ENCODE measurements at places on chromosomes 11 and 22.

GRCh38 chr11:117794135-117794534, 2.9 kb downstream of the DSCAML1 start:
- no peak for DNase-seq

DNA sequence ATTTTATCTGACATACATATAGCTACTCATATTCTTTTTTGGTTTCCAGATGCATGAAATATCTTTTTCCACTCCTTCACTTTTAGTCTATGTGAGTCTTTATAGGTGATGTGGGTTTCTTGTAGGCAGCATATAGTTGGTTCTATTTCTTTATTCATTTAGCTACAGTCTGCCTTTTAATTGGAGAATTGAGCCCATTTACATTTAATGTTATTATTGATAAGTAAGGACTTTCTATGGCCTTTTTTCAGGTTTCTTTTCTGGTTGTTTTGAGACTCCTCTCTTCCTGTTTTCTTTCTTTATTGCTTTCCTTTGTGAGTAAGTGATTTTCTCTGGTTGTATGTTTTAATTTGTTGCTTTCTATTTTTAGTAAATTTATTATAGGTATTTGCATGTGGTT, 27.2 kb downstream of the CNTF start:
- no peak for DNase-seq

DNA sequence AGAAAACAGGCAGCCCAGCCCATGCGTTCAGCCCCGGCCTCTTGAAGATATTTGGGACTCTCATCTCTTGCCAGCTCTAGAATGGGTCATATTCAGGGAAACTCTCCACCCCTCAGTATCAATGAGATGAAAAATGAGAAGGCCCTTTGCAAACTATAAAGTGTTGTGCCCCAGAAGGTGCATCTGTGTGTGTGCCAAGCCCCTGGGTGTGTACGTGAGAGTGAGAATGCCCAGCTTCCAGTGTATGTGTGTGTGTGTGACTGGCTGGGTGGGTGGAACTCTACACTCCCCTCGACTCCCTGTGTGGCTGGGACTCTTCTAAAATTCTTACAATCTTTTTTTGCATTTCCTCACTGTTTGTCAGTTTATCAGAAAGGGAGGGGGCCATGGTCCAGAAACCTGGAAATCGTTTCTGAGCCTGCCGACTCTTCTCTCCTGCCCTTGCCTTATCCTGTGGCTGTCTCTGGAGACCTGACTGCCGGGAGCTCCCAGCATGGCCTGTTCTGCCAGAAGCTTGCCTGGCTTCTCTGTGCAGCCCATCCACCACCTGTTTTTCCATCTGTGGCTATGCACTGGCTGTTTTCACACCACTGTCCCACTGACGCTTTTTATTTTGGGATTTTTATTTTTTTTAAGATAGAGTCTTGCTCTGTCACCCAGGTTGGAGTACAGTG, 1.2 kb downstream of the P2RY6 start:
- no peak for DNase-seq

- DNase-seq = no peak
Observed at GRCh38 chr11:109914038-109914437, 179.2 kb upstream of the ZC3H12C start.

DNA sequence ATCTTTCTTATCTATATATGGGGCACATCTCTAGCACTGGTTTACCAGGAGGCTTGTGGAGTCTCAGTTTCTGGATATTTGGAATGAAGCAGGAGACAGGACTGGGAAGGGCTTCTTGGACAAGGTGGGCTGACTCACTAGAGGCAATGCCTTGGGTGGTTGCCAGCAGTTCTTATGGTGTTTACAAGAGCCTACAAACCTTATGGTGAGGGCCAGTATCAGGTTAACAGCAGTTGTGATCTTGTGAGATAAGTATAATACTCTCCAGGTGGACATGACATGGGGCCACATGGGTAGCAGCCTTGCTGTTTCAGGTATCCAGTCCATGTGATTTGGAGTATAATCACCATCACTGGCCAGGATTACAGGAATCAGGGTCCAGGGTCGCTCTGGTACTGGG, 10.2 kb downstream of the FUT4 start:
- no peak for DNase-seq

- no peak for DNase-seq
Observed at GRCh38 chr11:115111066-115111465, 393.1 kb downstream of the CADM1 start.

- DNase-seq = no peak
Observed at GRCh38 chr22:45910928-45911467, 66.0 kb downstream of the WNT7B start.

DNA sequence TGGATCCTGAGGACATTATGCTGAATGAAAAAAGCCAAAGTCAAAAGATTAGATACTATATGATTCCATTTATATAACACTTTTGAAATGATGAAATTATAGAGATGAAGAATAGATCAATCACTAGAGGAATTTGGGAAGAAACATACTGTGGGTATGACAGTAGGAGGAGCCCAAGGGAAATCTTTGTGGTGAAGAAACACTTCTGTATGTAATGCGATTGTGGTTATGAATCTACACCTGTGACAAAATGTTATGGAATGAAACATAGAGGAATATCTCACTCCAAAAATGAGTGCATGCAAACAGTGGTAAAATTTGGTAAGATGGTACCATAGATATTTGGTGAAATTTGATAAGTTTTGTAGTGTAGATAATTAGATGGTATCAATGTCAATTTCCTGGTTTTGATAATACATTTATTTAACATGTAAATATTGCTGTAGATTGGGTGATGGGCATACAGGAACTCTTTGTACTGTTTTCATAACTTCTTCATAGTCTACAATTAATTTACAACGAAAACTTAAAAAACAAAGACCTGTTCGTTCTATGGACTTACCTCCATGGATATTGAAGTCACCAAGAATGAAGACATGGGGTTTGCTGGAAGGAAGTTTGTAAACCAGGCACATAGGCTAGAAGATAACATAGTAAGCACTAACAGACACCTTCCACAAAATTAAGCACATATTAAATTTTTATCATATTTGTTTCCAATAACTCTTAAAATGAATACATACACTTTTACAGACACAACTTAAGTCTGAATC, 11.5 kb downstream of the MRGPRX1 start:
- no peak for DNase-seq

DNA sequence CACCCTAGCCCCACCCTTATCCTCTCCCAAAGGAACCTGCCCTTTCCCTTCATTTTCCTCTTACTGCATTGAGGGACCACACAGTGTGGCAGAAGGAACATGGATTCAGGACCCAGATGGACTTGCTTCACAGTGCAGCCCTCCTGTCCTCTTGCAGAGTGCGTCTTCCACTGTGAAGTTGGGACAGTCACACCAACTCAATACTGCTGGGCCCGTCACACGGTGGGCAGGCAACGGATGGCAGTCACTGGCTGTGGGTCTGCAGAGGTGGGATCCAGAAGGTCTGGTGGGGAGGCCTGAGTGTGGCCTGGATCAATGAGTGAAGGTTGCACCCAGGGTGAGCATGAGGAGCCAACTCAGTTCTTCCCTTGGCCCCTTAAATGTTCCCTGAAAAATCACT, 129.9 kb upstream of the B3GAT1 start:
- DNase-seq = no peak

DNA sequence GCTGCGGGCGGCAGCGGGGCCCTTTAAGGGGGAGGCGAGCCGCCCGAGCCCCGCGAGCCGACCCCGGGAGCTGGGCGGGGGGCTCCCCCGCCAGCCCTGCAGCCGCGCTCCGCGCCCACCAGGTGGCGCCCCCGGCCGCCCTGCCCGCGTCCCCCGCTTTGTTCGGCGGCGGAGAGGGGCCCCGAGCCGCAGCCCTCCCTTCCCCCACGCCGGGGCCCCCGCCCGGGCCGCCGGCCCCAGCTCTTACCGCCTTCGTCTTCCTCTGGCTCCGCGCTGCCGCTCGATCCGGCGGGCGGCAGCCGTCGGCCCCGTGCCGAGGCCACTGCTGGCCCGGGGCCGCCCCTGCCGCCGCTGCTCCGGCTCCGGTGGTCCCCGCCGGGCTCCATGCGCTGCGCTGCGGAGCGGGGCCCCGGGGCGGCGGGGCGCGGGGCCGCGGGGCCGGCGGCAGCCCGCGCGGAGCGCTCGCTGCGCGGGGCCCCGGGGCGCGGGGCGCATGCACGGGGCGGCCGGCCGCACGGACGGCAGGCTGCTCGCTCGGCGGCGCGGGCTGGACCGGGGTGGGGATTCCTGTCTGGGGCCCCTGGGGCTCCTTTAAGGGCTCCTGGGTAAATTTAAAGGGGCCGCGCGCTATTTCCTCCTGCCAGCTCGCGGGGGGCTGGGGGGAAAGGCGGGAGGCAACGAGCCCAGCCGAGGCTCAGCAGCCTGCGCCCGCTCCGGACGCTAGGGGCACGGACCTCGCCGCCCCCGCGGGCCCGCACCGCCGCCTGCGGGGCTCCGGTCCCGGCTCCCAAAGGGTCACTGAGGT, at the start of gene ZFTA:
ZFTA (minus strand) TSS at position 539 of the 805 bp plus-strand sequence; CDS start at position 386, 153 bp downstream.
- DNase-seq = peak; percentile 40

GRCh38 chr11:76658231-76658630, 12.3 kb downstream of the LRRC32 start:
- DNase-seq = no peak

GRCh38 chr11:36033082-36033751, 89.4 kb downstream of the LDLRAD3 start:
- no peak for DNase-seq

DNA sequence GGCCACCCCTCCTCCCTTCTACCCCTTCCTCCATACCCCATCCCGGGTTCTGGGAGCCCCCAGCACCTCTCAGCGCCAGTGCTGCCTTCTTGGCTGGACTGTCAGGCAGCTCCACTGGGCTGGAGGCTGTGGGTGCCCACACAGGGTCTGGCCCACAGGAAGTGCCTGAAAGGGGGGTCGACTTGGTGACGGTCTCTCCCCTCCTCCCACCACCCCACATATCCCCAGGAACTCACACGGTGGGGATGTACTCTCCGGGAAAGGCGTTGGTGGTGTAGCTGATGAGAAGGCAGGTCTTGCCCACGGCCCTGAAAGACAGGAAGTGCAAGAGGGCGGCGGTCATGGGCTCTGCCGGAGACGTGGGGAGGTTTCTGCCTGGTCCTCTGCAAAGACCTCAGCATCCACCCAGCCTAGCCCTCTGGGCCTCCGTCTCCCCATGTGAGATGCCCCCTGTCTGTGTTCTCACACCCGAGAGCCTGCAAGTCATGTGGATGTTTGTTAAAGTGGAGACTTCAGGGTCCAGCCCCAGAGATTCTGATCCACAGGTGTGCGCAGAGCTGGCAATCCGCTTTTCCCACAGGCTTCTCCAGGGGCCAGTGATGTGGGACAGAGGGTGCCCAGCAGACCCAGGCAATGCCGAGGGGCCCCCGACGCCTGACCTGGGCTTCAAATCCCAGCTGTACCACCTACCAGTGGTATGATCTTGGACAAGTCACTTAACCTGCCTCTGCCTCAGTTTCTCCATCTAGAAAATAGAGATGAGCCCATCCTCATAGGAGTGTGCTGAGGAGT, 2.5 kb downstream of the RAC2 start:
- no peak for DNase-seq

DNA sequence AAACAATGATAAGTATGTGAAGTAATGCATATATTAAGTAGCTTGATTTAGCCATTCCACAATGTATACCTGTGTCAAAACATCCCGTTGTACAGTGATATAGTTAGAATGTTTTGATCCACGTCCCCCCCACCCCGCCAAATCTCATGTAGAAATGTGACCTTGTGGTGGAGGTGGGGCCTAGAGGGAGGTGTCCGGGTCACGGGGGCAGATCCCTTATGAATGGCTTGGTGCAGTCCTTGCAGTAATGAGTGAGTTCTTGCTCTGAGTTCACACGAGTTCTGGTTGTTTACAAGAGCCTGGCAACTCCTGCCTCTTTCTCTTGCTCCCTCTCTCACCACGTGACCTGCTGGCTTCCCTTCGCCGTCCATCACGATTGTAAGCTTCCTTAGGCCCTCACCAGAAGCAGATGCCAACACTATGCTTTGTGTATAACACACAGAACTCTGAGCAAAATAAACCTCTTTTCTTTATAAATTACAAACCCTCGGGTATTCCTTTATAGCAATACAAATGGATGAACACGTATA, 41.6 kb downstream of the FANCF start:
- DNase-seq = no peak

- DNase-seq = no peak
Observed at GRCh38 chr11:34238966-34239365, 118.8 kb downstream of the ABTB2 start.

GRCh38 chr11:43756575-43756974, 76.0 kb downstream of the HSD17B12 start:
- no peak for DNase-seq

GRCh38 chr11:64331569-64332371, 8.2 kb upstream of the CCDC88B start:
- DNase-seq = peak; percentile 93

DNA sequence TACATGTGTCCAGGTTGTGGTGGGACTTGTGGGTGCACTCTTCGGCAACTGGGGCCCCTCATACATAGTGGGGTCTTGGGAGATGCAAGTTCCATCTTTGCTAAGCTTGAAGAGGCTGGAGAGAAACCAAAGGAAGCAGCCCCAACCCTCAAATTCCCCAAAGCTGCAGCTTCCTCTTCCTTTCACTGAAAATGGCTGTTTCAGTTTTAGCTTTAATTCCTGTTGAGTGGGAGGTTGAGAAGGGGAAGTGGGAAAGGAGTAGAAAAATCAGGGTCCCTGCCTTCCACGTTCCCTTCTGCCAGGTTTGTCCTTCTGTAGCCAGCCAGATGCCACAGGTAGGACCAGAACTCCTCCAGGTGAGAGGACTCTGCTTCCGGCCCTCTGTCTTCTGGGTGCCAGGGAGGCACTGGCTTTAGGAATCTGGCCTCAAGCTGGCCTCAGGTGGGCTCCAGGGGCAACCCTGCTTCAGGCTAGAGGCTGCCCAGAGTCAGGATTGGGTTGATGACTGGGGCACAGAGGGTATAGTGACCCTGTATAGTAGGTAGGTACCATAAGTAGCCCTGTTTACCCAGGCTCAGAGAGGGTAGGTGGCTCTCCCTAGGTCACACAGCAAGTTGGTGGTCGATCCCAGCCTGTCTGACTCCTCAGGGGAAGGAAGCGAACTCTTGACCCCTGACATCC, 16.2 kb downstream of the P2RY6 start:
- peak; percentile 42 for DNase-seq

GRCh38 chr22:37043828-37044538, 7.6 kb upstream of the KCTD17 start:
- no peak for DNase-seq

DNA sequence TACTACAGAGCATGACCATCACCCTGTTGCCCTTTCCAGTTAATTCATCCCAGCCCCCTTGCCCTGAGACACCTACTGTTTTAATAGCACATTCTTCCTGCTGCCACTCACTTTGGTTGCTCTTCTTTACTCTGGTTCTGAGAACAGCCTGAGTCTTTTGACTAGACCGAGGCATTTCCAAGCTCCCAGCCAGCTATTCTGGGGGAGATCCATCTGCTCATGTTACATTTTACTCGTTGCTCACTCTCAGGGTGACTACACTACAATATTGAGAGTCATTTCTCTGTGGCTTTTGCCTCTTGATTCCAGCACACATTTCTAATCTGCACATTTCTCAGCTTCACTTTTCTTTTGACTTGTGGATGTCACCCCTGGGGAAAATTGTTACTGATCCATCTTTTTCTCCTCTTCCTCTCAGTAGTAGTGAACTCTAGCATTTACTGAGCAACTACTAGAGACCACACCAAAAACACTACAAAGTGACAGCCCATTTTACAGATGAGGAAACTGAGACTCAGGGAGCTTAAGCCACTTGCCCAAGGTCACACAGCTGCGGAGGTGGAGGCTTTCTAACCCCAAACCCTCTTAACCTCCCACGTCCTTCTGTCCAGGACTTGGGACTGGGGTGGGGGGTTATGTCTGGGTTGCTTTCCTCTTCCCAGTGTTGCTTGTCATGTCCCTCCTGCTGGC, 117.8 kb downstream of the C11orf91 start:
- no peak for DNase-seq

GRCh38 chr11:122723576-122723975, 68.1 kb downstream of the UBASH3B start:
- DNase-seq = no peak
